ENCODE measurements at places on chromosomes 12 and 14.

DNA sequence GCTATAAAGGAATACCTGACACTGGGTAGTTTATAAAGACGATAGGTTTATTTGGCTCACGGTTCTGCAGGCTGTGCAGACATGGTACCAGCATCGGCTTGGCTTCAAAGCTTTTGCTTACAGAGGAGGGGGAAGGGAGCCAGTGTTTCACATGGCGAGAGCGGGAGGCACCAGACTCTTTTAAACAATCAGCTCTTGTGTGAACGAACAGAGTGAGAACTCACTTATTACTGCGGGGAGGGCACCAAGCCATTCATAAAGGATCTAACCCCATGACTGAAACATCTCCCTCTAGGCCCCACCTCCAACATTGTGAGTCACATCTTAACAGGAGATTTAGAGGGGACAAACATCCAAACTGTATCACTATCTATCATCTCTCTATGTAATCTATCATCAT, 227.4 kb downstream of the TMEM132D start:
- no peak for DNase-seq

GRCh38 chr12:66664076-66664475, 14.8 kb downstream of the GRIP1 start:
- DNase-seq, result no peak

DNA sequence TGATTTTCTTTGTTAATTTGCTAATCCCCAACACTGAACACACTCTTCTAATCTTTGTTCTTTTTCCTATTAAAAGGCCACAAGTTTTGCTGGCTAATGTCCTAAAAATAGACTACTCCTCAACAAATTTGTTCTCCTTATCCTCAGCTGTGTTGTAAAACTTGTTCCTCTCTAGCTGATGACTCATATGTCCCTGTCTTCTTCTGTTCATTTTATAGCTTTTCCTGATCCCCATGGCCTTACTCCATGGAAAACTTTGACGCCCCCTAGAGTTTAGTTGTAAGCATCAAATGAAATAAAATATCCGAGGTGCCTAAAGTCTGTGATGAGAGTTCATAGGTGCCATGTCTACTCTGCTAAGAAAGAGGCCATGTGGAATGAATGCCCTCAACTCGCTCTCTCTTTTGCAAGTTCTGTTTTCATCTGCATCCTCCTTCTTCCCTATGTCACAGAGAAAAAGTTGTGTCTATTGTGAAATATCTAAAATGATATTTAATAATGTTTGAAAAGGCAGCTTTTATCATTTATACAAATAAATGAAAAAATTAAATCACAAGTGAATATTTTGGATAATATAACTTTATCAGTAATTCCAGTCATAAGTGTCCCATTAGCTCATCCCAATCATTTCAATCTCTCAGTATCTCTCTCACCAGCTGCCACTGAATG, 237.9 kb downstream of the IPO8 start:
- DNase-seq, result no peak

DNA sequence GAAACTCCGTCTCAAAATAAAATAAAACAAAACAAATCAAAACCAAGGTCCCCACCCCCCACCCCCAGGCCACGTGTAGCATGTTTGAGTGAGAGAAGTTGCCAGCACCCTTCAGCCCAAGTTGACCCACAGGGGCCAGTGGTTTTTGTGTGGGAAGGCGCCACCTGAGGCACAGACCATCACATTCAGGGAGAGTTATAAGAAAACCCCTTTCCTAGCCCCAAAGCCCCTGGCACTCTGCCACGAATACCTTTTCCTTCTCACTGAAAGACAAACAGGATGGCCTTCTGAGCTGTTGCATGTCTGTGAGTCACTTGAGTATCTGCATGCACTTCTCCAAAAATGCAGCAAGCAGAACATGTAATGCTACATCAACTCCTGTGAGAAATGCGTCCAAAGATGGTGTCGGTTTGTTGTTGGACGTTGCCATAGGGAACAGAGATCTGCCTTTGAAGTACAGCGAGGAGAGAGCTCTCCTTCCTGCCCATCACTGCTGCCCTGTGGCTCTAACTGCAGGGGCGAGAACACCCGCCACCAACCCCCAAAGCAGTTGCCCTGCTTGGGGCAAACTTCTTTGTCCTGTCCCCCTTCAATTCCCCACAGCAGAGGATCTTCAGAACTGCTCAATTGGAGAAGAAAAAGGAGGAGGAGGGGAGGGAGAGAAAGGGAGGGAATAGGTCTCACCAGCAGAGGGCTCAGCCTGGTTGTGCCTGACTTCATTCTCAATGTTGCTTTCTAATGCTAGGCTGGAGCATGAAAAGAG, 2.7 kb upstream of the TRAF3 start:
- DNase-seq, result peak; percentile 61

GRCh38 chr14:63517354-63517753, 25.8 kb downstream of the PPP2R5E start:
- no peak for DNase-seq

DNA sequence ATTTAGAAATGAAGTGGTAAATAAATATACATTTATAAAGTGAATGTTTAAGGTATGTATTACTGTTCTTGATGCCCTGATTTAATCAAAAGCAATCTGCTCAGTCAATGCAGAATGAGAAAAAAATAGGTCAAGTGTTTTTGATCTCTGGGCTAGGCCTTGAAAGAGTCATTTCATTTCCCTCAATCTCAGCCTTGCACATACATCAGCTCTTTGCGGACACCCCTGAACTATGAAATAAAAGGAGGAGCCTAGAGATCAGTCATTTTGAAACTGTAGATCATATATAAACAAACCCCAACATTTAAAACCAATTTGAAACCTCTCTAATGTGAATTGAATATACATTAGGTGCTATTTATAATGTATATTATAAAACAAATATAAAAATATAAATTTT, 42.5 kb downstream of the ATG2B start:
- no peak for DNase-seq

GRCh38 chr12:24077161-24077560, 127.7 kb upstream of the SOX5 start:
- no peak for DNase-seq

- no peak for DNase-seq
Measured at GRCh38 chr12:101891462-101891971, 14.1 kb downstream of the DRAM1 start.

DNA sequence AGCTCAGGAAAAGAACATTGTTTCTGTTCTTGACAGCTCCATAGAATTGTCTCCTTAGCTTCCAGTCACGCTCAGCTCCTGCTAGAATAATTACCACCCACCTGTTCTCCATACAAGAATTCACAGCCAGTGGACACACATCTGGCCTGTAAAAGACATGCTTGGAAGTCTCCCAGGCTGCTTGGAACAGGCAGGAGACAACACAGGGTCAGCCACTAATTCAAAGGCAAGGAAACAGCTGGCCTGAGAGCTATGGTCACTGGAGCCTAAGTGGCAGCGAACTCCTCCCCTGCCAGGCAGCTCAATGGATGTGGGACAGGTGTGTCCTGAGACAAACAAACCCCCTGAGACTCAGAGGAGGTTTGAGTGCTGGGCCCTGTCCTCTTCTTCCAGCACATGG, 22.9 kb upstream of the LTBP2 start:
- DNase-seq, result no peak

- DNase-seq, result no peak
Measured at GRCh38 chr12:14972816-14973215, at the start of gene PDE6H. Gene PDE6H (plus strand): TSS chr12:14973042. CDS start chr12:14978013, 4,971 bp downstream.

DNA sequence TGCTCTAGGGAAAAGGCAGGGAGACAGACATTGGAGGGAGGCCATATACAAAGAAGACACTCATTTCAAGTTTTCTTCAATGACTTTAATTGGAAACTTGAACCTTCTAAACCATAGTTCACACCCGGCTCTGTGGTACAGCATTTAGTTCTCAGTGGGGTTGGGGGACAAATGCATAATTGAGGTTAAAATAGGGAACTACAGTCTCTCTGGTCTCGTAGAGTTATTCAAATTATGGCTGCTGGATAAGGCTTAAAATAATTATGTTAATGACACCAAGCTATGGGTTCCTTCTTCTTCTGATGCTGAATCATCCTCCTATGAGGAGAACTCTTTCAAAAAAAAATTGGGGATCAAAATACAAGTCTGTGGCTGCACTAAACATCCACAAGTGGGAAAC, 3.8 kb upstream of the RPAP3 start:
- no peak for DNase-seq

DNA sequence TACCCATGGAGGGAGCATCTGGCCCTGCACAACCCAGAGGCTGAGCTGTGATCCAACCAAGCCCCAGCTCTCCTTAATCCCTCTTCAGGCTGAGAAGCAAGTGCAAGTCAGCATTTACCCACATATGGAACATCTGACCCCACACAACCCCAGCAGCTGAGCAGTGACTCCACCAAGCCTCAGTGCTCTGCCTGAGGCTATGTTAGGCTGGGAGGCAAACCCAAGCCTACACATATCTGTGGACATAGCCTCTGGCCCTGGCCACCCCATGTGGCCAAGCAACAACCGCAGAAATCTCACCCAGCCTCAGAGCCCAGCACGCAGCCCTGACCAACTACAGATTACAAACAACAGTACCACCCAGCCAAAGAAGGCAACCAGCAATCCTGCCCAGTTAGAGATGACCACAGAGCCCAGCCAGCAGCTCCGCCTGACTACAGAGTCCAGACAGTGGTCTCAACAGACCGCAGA, 142.8 kb downstream of the NUAK1 start:
- DNase-seq, result no peak

- no peak for DNase-seq
Measured at GRCh38 chr14:103332143-103332919, 1.7 kb upstream of the EIF5 start.

DNA sequence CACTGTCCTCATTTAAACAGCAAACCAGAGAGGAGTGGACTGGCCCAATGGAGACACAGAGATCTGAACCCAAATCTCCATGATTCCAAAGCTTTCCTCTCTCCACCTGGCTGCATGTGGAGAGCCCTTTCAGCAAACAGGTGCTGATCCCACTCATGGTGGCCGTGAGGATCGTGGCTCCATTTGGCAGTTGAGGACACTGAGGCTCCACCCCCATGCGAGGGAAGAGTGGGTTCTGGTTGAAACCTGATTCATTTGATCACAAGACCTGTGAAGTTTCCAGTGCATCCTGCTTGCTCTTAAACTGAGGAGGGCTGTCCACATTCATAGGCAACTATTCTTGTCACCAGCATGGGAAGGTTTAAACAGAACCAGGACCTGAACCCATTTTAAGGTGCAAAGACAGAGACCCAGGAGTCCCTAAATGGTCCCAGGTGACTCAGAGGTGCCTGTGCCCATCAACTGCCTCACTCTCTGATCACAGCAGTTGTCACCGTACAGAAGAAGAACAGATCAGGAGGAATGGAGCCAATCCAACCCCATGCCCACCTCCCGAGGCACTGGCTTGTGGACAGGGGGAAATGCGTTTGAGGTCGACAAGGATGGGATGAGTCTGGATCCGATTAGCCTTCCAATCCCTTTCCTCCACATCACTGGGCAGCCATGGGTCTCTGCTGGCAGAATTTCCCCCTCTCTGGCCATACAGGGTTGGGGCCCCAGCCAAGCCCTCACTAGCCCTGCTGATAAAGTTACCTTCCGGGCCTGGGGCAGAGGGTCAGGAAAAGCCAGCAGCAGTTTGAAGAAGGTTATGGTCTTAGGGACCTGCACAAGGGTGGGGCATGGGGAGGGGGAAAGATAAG, 45.5 kb upstream of the BCL11B start:
- DNase-seq, result no peak

- no peak for DNase-seq
Measured at GRCh38 chr14:58972233-58973017, 216.0 kb upstream of the DAAM1 start.

DNA sequence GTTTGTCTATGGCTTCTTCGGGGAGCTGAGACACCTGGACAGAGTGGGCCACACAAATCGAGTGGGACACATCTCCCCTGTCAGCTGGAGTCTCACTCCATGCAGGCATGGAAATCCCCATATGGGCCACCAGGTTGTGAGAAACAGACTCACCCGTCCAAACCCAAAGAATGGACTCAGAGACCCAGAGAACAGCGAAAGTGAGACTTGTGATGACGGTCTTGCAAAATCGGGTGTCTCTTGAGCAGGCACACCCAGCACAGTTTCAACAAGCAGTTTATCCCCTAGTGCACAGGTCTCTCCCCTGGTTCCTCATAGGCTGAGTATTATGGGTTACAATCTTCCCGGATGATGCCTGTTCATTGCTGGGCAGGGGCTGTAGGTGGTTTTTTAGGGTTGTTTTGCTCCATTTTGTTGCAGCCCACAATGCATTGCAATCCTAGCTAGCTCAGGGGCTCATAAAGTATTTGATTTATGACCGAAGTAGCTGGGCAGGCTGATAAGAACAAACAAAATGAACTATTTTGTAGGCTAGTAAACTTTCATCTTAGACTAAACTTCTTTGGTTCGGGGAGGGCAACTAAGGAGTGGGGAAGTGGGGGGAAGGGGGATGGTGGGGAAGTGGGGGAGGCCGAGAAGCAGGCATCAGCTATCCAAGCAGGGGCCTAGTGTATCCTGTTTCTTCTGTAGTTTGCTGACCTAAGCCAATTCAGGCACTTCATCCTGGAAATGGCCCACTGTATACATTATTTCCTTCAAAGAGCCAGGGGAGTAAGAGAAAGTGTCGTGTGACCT, 45.3 kb downstream of the IQSEC3 start:
- DNase-seq, result no peak

DNA sequence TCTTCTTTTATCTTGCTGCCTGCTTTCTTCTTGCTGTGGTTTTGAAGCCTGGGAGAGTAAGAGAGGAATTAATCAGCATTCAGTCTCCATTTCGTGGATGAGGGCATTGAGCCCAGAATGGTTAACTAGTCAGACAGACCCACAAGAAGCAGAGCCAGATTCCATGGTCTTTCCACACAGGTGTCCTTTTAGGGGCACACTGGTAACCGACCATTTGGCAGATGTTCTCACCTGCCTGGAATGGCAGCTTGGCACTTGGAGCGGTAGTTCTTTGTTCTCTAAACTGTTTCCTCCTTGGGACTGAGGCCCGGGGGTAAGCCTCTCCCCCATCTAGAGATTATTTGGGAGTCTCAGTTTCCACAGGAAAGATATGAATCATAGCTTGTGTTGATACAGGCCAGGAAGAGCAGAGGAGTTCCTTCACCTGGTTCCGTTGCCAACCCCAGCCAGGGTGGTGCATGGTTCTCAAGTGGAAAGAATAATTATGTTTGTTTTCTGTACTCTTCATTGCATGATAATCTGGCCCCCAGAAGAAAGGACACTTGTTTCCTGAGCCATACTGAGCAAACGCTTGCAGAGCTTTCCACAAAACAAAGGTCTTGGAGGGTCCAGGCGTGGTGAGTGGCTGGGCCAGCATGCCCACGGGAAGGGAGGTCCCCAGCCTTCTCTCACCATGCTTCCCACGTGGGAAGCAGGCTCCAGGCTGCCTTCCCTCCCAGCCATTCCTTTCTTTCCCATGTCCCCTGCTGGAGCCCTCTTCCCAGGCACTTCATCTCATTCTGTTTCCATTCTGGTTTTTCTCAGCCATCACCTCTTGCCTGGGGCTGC, 2.0 kb upstream of the KRT75 start:
- DNase-seq, result no peak

All from GM12892 (cell line).